ENCODE measurements at places on chromosomes 5 and 9.

GRCh38 chr9:14180093-14180959, 133.6 kb downstream of the NFIB start:
- DNase-seq: no peak

DNA sequence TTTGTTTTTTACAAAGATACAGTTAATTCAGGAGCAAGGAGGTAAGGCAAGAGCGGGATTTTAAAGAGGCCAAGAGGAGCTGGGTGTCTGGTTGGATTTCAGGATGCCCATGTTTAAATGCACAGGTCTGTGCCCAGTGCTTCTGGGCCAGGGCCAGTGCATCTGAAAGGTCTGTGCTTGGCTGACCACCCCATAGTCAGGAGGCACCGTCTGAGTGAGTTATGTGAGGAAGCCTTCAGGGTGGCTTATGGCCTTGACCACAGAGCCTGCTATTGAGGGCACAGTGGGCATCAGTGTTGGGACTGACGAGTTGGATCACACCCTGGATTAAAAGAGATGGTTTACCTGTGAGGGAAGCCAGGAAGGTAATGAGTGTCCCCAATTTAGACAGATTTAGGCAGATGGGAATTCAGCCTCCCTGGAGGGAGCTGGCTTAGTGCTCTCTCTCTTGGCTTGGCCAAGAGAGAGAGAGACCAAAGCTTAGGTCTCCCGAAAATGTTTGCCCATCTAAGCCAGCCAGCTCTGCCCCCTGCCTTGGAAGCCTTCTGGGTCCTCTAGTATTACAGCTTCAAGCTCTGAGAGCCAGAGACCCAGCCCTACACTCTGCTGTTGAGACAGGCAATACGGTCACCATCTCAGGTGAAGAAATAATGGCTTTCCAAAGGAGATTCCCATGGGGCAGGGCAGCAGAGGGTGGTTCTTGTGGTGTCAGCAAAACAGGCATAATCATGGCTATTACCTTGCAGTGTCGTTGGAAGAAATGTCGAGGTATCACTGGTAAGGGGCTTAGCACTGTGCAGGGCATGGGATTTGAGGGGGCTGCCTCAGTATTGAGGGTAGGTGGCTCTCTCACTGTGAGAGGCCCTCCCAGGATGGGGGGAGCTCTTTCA, 68.6 kb downstream of the RGS3 start:
- DNase-seq: no peak

DNA sequence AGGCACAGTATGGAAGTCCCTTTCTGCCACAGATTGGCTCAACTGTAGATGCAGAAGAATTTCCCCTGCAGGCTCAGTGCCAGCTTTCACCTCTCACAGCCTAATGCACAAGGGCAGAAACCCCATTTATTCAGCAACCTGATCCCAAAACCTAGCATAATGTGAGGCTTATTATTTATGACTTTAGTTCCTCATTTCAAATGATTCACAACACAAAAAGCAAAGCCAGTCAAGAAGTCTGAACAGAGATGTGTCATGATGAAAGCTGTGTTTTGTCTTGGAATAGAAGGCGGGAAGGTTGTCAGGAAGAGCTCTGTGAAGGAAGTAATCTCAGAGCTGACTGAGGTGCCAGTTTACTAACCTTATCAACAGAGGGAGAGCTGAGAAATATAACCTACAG, 369.7 kb downstream of the LRRC70 start:
- DNase-seq: no peak

DNA sequence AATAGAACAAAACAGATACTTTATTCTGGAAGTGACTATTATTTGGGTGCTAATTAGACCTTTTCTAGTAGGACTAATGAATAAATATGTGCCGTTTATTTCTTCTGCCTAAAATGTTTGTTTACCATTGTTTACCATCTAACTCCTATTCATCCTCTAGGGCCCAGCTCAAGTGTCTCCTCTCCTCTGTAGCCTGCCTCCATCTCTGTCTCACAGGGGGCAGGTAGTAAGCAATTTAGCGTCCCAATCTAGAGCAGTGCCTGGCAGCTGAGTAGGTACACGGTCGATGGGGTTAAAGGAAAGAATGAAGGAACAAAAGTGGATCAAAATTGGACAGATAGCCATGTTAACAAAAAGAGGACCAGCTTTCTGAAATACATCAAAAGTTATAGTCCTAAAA, 230.9 kb downstream of the SLF1 start:
- DNase-seq: no peak

DNA sequence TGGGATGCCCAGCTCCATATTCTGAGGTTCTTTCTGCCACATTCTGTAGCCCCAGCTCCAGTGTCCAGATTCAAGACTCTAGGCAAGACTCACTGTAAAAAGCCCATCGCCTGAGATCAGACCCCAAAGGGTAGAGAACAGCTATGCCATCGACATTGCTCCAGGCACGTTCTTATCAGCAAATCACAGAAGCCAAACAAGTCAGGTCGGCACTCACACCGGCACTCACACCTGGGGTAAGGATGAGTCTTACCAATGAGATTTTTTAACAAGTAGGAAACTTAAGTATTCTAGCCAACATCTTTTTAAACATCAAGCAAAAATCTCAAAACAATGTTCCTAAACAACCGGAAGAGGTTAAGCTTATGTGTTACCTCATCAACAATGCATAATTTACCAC, 2.4 kb downstream of the CDKN2AIPNL start:
- no peak for DNase-seq

GRCh38 chr9:73135394-73135793, 16.3 kb upstream of the ANXA1 start:
- no peak for DNase-seq

DNA sequence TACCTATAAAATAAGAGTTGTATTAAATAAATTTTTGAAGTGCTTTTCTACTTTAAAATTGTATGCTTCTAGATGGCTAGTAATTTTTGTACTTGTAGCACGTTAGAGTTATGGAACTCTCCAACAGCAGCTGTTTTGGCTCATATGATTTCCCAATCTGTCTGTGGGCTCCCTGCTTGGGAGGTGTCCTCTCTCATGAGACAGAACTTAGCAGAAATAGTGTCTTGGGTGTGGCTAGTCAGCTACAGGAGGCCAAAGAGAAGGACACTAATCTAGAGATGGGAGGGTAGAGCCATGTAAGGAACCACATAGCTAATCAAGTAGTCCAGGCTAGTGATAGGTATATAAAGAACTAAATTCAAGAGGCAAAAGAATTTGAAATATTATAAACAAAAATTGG, 78.4 kb upstream of the DAB2 start:
- no peak for DNase-seq

DNA sequence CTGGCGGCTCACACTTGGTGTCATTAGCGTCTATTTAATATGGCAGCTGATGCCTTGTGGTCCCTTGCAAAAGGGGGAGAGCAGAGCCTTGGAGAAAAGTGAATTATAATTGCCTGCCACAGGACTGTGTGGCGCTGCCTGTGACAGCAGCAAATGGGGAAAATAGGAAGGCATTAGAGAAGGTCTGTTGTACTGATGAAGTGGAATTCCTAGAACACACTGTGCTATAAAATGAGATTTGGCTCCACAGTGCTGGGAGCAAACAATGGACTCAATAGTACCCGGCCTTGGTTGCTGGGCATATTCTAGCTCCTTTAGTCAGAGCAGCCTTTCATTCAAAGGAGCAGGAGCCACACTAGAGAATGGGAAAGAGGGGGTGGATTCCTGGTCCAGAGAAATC, 21.3 kb downstream of the SEMA6A start:
- no peak for DNase-seq

- DNase-seq: peak; percentile 59
Measured at GRCh38 chr5:132257131-132258101, at the start of gene PDLIM4. Gene PDLIM4 (plus strand): TSS chr5:132257696. CDS start chr5:132257735, 39 bp downstream.

DNA sequence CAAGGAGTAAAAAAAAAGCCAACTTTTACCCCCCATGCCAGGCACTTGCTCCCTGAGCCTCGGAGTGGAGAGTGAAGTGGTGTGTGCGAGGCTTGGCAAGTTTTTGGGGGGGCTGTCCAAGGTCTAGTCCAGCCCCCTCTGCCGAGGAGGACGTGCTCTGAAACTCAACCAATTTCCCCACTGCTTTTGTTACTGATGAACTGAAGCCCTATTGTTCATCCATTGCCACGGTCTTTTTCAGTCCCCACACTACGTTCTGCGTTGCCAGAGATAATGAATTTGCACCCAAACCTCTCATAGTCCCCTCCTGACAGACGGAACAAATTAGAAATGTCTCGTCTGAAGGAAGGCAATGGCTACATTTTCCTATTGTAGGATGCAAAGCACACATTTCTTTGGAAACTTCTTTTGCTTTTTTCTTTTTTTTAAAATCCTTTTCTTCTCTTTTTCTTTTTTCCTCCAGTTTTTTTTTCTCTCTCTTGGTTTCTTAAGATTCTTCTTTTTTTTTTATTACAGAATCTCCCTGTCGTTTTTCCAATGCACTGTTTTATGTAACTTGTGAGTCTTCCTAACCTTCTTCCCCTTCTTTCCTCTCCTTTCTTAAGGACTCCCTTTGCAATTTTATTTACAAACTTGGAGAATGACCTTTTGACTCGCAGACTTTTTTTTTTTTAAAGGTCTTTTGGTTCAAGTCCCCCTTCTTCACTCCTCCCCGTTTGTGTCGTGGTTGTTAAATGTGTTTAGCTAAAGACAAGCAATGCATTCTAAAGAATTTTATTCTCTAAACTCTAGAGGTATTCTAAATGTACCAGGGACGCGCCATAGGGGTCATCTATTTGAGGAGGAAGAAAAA, 209.5 kb downstream of the MEF2C start:
- no peak for DNase-seq

DNA sequence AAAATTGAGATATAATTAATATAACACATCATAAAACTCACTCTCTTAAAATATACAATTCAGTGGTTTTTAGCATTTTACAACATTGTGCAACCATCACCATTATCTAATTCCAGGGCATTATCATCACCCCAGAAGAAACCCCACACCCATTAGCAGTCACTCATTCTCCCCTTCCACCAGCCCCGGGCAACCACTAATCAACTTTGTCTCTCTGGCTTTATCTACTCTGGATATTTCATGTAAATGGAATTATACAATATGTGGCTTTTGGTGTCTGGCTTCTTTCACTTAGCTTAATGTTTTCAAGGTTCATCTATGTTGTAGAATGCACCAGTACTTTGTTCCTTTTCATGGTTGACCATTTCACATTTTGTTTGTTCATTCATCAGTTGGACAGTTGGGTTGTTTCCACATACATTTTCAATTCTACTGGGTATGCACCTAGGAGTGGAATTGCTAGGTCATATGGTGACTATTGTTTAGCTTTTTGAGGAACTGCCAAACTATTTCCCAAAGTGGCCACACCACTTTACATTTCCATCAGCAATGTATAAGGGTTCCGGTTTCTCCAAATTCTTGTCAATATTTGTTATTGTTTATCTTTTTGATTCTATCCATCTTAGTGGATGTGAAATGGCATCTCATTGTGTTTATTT, 62.4 kb downstream of the MARCHF3 start:
- DNase-seq: no peak

- DNase-seq: peak; percentile 60
Measured at GRCh38 chr5:139677736-139678613, 29.8 kb downstream of the CXXC5 start.

GRCh38 chr9:100011062-100011681, 87.6 kb downstream of the ERP44 start:
- DNase-seq: peak; percentile 36

DNA sequence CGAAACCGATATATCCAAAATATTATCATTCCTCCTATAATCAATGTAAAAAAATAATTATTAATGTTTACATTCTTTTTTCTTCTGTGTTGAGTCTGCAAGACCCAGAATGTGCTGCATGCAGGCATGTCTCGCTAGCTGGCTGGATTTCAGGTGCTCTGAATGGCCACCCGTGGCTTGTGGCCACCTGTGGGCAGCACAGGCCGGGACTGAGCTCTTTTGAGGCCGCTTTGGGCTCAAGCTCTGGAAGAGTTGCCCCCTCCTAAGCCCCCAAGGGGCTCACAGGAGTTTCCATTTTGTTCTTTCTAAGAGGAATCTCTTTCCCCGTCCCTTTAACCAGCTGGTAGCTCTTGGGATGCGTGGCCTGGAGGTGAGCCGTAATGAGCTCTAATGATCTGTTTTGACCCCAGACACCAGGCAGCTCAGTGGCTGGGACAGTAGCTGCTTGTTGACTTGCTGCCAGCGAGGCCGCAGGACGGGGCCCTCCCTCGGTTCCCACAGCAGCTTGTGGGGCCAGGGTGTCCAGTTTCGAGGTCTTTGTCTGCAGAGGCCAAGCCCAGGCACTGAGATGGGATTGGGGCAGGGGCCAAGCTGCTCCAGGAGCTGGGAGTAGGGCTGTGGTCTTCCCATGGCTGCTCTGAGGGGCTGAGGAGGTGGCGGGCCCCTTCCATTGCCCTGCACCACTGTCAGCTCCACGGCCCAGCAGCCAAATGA, 20.8 kb downstream of the ASS1 start:
- DNase-seq: no peak

DNA sequence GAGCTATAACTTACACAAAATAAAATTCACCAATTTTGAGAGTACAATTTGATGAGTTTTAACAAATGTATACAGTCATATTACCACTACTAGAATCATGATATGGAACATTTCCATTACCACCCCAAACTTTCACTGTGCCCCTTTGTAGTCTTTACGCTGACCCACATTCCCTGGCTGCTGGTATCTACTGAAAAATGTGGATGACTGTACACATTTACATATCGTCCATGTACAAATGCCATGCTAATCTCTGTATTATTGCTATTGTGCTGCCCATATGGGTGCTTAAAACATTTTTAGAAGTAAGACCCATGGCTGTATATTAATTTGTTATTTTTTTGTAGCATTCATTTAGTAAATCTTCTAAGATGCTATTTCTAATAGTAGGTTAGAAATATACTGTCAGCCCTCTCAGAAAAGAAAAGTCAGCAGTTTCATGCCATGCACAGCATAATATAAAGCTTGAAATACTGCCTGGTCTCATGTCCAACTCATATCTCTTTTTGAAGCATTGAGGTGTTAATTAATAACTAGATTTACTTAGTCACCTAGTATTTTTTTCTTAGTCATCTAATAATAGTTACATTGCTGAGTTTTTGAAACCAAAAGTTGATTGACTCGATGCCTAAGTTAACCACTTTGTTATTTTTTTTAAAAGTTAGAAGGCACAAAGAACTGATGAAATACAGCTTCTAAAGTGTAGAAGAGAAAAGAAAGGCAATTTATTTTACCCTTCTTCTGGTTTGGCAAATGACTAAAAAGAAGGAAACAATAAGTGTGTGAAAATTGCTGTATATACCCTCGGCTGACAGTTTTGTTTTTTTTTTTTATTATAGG, 188.3 kb upstream of the MEF2C start:
- DNase-seq: no peak

- no peak for DNase-seq
Measured at GRCh38 chr9:116929621-116930020, 242.5 kb downstream of the TRIM32 start.

DNA sequence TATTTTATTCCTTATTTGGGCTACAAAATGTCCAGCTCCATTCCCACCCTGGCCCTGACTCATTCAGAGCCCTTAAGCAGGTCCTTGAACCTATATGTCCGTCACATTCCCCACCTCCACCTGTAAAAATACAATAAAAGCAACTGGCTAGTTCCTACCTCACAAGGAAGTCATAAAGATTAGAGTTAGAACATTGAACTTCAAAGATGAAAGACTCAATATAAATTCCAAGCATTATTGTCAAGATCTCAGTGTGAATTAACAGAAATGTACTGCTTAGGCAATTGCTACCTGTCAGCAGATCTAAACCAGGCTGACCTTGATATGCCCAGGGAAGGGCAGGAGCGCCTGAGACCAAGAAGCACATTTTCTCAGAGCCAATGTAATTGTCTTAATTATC, 221.8 kb downstream of the ENC1 start:
- DNase-seq: no peak

GRCh38 chr9:14391620-14392019, 77.7 kb upstream of the NFIB start:
- DNase-seq: no peak

All from neural crest cell (in vitro differentiated cells).